Stimulated activated CD8-positive, alpha-beta memory T cell treated with anti-CD3 and anti-CD28 coated beads, Interleukin-7, amount 100 ng/mL, for 24 hours (primary cell): ENCODE measurements at places on chromosomes 6 and 20.

DNA sequence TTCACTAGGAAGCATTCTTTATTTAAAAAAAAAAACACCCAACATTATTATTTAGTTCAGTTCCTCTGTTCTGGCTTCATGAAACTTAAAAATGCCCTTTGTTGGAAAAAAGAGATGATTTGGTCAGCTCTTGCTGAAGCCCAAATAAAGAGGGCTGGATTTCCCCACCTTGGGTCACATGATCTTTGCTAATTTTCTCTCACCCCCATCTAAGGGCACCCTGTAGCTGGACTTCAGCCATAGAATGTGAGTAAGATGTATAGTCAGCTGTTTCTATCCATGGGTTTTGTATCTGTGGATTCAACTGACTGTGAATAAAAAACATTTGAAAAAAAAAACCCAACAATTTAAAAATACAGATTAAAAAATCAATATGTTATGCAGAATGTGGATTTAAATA lies 213.9 kb upstream of the SULF2 start:
- DNase-seq, result no peak

GRCh38 chr20:52172392-52173047 lies 19.1 kb downstream of the ZFP64 start:
- DNase-seq, result no peak

- no peak for DNase-seq
These were observed 25.7 kb upstream of the OGFRL1 start for GRCh38 chr6:71262914-71263313.

- no peak for DNase-seq
These were observed 165.2 kb upstream of the CENPW start for GRCh38 chr6:126174697-126175096.

DNA sequence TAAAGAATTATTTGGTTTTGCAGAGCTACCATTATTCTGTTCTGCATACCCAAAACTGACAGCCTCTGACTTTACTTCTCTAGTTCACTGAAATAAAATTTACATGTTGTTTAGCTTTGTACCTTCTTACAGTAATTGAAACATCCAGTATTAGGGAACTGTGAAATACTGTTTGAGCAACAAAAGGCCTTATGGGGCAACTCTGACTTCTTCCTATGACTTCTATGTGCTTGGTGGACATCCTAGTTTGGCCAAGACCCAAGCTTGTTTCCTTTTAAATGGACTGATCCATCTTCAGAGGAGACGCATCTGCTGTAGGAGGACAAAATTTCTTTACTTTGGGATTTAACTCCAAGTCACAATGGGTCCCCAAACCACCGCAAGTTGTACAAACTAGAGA lies 44.7 kb downstream of the NR2E1 start:
- no peak for DNase-seq

DNA sequence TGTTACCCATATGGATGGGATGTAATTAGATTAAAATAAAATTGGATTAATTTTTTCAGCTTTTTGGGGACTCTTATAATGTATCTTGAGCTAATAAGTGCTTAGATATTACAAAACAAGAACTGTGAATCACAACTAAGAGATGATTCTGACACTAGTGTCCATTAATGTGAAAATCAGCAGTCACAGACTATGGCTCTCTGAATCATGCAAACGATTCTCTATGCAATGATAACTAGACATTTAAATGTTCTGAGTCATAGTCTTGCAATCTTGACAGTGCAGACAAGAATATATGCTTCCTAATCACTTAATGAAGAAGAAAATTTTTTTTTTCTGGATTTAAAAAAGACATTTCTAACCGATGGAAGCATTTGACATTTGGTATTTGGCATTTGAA lies 82.2 kb upstream of the OPRM1 start:
- no peak for DNase-seq

GRCh38 chr6:3518356-3519190 lies 61.7 kb upstream of the SLC22A23 start:
- DNase-seq, result no peak

GRCh38 chr6:26016245-26016962 lies 53.8 kb downstream of the TRIM38 start:
- DNase-seq, result no peak
